ENCODE measurements at places on chromosomes 6 and 20.

DNA sequence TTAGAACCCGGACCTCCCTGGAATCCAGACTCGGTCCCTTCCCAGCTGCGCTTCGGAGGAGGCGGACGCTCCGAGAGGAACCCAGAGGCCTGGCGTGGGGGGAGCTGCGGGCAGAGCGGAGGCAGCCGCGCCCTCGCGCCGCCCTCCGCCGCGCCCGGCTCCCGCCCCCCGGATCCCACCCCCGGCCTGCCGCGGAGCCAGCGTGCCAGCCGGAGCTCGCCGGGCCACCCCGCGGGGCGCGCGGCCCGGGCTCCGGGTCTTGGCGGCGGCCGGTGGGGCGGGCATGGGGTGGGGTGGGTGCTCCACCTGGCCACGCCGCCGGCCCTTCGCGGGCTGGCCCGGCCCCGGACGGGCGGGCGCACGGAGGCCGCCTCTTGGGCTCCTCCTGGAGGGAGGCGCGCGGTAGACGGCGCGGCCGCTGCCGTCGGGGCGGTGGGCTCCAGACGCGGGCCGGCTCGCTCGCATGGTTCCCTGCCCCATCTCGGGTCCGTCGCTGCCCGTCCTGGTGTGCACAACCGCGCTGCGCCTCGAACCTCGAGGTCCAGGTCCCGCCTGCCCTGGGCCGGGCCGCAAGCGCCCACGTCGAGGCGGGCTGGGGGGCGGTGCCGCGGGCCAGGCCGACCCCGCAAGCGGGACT is 592 bp upstream of the CDYL start:
- DNase-seq, result peak; percentile 70

DNA sequence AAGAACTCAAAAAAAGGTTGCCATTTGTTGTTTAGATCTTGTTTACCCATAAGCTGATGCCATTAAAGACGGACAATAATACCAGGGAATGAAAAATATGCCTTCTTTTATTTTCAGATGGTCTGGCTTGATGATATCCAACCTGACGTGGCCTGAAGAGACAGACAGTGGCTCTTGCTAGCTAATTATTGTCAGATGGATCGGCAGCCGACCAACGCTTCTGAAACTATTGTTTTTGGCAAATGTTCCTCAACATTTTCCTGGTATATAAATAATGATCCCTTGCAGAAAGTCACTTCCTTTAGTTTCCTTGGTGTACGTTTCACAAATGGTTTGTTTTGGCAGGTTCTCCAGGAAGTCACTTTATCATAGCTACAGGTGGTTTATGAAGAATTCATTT is 290.9 kb upstream of the TSHZ2 start:
- DNase-seq, result no peak

DNA sequence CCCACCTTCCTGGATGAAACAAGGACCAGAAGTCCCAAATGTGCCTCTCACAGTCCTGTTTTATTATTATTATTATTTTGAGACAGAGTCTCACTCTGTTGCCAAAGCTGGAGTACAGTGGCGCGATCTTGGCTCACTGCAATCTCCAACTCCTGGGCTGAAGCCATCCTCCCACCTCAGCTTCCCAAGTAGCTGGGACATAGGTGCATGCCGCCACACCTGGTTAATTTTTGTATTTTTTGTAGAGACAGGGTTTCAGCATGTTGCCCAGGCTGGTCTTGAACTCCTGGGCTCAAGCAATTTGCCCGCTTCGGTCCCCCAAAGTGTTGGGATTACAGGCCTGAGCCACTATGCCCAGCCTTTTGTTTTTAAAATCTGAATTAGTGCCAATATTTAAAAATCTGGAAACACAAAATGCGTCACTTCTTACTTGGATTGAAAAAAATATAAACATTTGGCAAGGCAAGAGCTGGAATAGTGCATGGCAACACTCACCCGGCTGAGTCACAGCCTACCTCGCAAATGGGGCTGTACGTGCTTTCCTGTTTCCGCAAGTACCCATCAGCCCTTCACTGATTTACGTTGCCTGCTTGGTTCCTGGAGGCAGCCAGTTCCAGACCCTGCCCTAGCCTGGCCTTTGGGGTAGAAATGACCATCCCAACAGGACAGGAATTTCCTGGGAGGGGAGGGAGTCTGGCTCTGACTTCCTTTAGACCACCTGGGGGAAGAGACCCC is 6.3 kb downstream of the SDCBP2 start:
- DNase-seq, result no peak

DNA sequence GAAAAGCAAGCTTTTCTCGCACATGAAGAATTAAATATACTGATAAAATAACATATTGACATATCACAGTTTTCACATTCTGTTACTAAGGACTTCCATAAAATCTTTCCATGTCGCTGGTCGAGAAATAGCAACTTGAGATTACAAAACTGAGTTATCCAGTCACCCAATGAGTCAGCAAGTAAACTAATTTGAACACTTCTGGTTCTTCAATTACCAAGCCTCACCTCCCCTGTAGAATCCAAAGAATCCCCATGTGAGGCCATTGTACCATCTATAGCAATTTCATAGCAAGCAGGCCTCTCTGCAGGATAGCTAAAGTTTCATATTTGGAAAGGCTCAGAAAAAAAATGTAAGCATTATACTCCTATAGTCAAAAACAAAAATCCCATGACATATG is 87.3 kb downstream of the PKHD1 start:
- no peak for DNase-seq

DNA sequence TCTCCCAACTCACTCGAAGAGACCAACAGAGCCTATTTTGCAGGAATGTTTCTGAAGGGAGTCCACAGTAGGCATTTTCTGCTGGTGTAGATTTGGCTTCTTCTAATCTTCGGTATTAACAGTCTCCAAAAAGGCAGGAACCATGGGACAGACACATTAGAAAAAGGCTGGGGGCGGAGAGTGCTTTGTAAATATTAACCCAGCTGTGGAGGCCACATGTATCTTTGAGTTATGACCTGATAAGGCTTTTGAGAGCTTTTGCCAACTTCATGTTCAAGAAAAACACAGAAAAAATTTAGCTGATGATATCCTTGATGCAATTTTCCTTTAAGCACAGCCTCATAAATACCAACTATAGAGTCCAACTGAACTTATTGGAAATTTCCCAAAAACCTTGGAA is 119.4 kb upstream of the TSHZ2 start:
- no peak for DNase-seq
